ENCODE measurements at places on chromosomes 13 and 19. TPM values are rescaled to one million over a fixed set of nuclear protein-coding genes. Genes with fewer than 3 reads are reported as not detected.
A peak's percentile ranks its signal among the peaks of the same experiment; 100 is the strongest.

DNA sequence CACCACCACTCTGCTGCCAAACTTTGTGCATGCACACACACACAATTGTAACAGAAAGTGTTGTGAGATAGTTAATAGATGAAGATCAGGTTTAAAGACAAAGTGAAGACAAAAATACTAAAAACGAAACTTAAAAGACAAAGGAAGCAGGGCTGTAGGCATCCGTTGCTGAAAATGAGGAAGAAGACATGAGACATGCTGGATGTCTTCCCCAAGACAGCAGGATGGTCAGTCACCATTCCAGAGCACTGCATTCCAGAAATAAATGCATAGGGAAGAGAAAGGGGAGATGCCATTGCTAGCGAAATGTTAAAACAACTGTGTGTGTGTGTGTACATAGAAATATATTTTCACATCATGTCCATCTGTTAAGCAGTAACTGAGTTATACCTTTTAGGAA lies 520.1 kb downstream of the SUCLA2 start:
- no peak for DNase-seq
- H3K27ac ChIP-seq = no peak overlapping the region
- no peaks in the 10 kb centered on the region for H3K36me3 ChIP-seq
- no peak overlapping the region for H3K4me3 ChIP-seq
- no peaks in the 10 kb centered on the region for H3K27me3 ChIP-seq
- no peaks in the 10 kb centered on the region for H3K4me1 ChIP-seq

- no peak for DNase-seq
- peaks cover 89% of the 10 kb centered on the region for H3K4me1 ChIP-seq
- H3K4me3 ChIP-seq = no peak overlapping the region
- peaks cover 9% of the 10 kb centered on the region for H3K36me3 ChIP-seq
- H3K27me3 ChIP-seq = no peaks in the 10 kb centered on the region
Measured at GRCh38 chr19:38702278-38702677, 42.0 kb downstream of the CAPN12 start.

DNA sequence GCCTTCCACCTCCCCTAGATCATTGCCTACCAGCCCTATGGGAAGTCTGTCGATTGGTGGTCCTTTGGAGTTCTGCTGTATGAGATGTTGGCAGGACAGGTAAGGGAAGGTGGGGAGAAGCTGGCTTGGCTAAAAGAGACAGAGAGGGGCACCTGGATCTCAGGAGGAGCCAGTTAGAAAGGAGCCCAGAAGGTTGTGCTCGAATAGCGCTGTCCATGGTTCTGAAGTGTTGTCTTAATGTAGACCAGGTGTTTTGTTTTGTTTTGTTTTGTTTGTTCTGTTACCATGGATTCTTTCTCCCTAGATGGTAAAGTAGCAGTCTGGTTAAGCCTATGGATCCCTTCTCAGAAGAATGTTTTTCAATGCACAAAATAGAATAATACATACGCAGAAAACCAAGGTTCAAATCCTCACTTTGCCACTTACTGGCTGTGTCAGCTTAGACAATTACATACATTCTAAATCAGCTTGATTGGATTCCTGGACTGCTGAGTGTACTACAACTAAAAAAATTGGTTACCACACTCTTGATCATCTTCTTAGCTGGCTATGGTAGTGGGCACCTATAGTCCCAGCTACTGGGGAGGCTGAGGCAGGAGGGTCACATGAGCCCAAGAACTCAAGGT lies 5.9 kb upstream of the CACNG7 start:
- no peaks in the 10 kb centered on the region for H3K36me3 ChIP-seq
- peaks cover 3% of the 10 kb centered on the region for H3K4me1 ChIP-seq
- no peak for DNase-seq
- no peak overlapping the region for H3K4me3 ChIP-seq

DNA sequence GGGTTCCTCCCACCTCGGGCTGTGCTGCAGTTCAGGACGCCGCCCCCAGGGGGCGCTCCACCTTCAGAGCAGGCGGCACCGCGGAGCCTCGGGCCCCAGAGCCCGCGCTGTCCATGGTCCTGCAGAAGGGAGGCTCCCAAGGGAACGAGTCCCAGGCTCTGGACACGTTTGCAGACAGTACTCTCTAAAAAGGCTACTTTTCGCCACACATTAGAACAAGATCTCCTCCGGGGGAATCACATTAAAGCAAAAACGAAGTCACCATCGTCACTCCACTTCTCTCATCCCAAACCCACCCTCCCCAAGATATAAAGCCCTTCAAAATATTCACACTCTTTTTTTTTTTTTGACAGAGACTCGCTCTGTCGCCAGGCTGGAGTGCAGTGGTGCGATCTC lies 4.6 kb upstream of the SIGLEC10 start:
- H3K4me3 ChIP-seq = no peak overlapping the region
- DNase-seq = peak; percentile 83
- no peak overlapping the region for H3K27ac ChIP-seq

GPR12 gene
- total RNA-seq = not detected

All from heart left ventricle (tissue), 16 donors.